ENCODE measurements at places on chromosomes 6 and 20.

DNA sequence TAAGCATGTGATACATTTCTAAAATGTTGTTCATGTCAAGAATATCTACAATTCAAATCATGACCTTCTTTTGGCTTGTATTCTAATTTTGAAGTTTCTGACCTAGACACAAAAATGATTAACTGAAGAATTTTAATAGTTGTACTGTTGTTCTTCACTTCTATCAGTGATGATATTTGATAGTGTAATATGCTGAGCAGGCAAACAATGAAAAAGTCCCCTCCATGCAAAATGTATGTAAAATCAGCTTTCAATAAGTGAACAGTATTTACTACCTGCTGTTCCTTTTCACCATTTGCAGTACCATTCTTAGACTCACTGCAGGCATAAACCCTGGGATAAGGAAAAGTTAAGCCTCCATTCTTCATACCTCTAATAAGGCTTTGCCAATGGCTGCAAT lies 201.5 kb downstream of the LAMA2 start:
- DNase-seq = no peak

- no peak for DNase-seq
Measured at GRCh38 chr6:147621263-147621662, 112.8 kb downstream of the SAMD5 start.

GRCh38 chr20:50843331-50844276 lies 48.7 kb downstream of the BCAS4 start:
- no peak for DNase-seq

DNA sequence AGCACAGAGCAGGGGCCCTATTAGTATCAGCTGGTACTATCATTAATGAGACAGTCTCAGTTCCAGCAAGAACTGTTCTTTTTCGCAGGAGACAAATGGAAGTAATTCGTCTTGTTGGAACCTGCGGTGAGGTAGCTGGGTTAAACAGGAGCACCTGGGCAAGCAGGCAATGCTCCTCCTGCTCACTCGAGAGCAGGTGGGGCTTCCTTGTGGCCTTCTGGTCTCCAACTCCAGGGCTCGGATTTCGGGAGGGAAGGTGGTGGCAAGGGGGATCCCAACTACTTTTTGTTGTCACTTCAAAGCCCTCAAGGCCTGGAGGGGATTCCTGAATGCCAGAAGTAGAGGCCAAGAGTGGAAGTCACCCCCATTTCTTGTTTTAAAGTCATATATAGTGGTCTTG lies 1.3 kb upstream of the SPEF1 start:
- no peak for DNase-seq

Measured in activated CD4-positive, alpha-beta T cell treated with anti-CD3 and anti-CD28 coated beads, Interleukin-2, amount 50 U/mL, for 16 hours (primary cell).